ENCODE measurements at places on chromosomes 7 and 10.
A peak's percentile ranks its signal among the peaks of the same experiment; 100 is the strongest.

GRCh38 chr10:43383204-43383971 lies 12.0 kb downstream of the FXYD4 start:
- no peak for DNase-seq

GRCh38 chr10:113041324-113041723 lies 91.3 kb downstream of the TCF7L2 start:
- no peak for DNase-seq

DNA sequence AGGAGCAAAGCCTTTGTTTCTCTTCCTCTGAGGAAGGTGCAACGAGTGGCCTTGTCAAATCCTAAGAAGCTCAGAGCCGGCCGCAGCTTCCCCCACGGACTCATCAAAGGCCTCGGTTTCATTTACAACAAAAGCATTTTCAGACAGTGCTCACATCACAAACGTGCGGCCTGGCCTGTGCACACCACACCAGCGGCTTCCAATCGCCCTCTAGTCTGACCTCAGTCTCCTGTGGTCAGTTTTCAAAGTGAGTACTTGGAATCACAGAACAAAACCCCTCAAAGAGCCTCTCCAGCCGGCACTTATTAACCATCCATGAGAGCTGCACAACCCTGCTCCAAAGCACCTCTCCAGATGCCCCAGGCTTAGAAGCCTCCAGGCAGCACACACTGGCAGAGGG lies 3.3 kb downstream of the RADIL start:
- no peak for DNase-seq

- no peak for DNase-seq
These were observed 534.6 kb upstream of the PHF14 start for GRCh38 chr7:10439027-10439426.

DNA sequence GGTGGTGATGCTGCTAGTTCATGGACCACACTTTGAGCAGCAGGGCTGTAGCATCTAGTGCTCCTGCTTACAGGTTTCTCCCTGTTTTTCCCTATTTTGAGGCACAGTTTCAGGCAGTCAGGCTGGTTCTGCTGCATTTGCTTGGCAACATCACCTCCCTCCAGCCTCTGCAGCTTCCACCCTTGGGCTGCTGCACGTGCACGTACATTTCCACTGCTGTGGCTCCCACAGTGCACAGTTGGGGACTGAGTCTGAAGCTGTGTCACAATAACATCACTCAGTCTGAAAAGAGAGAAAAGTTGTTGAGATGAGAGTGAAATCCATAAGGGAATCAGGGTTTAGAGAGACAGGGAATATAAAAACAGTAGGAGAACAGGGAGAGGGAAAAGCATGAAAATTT lies 230.7 kb upstream of the FZD1 start:
- DNase-seq = no peak

DNA sequence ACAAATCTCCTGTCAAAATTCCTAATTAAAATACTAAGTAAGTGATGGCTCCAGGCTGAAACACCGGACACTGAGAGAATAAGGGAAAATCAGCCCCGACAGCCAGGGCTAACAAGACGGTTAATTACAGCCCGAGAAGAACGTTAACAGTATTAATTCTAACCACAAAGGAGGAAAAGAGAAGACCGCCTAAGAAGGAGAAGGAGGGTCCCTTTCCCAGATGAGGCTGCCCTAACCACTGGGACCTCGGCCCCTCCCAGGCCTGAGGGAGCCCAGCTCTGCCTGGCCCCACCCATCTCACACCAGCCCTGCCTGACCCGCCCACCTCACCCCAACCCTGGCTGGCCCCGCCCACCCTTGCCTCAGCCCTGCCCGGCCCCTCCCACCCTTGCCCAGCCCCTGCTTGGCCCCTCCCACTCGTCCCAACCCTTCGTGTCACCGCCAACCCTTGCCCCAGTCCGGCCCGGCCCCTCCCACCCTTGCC lies 51.3 kb downstream of the PWWP2B start:
- no peak for DNase-seq

DNA sequence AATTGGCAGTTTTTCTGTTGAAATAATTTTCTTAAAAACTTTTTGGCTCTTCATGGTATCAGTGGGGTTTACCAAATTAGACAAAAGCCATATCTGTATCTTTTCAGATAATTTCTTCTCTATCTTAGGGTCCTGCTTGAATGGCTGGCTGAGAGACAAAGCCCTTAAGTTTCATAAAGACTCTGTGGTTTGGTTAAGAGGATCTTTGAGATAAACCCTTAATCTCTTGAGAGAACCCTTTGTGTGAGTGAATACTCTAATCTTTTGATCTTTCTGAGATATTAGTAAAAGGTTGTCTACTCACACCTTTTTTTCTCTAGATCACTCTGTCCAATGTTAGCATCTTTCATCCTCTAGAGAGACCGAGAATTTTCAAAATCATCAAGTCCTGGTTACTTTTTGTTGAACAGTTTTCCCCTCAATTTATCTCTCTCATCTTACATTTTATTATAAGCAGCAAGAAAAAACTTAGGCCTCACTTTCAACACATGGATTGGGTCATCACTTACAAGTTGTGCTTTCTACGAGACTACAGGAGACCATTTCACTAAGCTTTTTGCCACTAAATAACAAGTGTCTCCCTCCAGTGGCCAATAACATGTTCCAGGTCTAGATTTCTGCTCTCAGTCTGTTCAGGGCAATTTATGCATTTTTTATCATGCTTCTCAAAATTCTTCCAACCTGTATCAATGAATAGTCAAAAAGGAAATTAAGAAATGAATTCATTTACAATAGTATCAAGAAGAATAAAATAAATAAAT lies 28.4 kb downstream of the DNAJC9 start:
- no peak for DNase-seq

GRCh38 chr10:11824825-11825224 lies 1.7 kb downstream of the PROSER2 start:
- DNase-seq = no peak

DNA sequence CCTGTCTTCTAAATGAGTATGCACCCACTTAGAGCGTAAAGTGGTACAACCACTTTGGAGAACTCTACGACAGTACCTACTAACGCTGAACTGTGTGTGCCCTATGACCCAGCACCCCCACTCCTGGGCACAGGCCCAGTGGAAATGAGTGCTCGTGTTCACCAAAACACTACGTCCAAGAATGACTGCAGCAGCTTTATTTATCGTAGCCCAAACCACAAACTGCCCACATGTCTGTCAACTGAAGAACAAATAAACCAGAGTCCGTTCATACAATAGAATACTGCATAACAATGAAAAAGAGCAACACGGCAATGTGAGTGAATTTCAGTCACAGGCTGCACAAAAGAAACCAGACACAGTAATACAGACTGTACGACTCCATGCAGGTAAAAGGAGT lies 35.4 kb downstream of the TLL2 start:
- DNase-seq = no peak

DNA sequence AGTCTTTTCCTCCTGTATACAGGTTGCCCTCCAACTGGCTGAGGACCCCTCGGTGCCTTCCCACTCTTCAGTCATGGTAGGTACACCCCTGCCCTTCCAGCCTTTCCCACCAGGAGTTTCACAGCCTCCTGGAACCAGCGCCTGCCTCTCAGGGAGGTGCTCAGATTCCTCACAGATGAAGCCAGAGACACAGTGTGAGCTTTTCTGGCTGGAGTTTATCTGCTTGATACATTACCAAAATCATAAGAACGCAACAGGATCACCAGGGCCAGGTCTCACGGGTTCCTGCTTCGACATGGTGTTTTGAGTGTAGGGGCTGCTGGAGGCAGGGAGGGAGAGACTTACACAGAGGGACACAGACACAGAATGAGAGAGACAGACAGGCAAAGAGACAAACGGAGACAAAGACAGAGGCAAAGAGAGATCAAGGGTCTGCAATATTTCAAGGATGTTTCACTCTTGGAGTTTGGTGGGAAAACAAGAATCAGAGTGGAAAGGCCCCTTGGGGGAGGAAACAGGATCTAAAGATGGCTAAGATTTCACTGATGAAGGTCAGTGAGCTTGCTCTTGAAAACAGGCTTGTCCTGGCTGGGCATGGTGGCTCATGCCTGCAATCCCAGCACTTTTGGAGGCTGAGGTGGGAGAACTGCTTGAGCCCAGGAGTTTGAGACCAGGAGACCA lies 6.5 kb upstream of the INMT start:
- DNase-seq = no peak

- DNase-seq = no peak
These were observed 102.1 kb downstream of the ANKRD61 start for GRCh38 chr7:6133249-6133648.

- DNase-seq = no peak
These were observed 9.9 kb downstream of the SKIDA1 start for GRCh38 chr10:21515361-21516241.

- no peak for DNase-seq
These were observed 118.5 kb upstream of the CHST15 start for GRCh38 chr10:124211921-124212320.

DNA sequence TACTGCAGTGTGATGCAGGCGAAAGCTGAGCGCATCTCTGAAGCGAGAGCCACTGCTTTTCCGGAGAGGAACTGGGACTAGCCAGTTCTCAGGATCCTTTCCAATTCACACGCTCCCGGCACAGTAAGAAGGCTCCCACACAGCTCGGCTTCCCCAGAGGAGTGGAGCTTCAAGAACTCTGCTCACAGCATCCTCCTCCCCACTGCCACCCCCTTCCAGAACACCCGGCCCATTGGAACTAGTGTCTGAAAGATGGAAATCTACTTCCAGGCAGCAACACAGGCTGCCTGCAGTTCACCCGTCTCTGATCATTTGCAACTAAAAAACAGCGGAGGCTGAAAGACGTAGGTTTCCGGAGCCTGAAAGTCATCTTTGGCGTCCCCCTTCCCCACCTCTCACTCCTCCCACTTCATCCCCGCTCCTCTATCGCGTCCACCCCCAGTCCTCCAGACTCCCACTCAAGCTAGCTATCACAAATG lies at the start of gene DGKB:
TSS of gene DGKB (minus strand) at position 163 of the 479 bp plus-strand sequence.
- DNase-seq = peak; percentile 81

GRCh38 chr10:113001599-113002448 lies 51.8 kb downstream of the TCF7L2 start:
- no peak for DNase-seq

DNA sequence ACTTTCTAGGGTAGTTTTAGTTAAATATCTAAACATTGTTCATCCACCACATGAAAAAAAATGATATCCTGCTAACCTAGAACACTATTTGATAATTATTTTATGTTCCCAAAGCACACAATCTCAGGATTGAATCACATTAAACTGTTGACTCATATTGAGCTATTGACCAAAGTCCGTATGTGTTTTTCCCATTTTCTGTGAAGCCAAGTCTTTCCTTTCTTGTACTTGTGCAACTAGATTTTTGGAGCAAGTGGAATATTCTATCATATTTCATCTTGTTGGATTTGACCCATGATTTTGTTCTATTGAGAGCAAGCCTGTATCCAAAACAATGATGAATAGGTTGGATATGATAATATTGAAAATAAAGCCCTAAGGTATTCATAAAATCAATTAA lies 164.6 kb downstream of the SKAP2 start:
- no peak for DNase-seq
